AG10803 (cell line): ENCODE measurements at places on chromosomes 13 and 19.
A peak's percentile ranks its signal among the peaks of the same experiment; 100 is the strongest.

GRCh38 chr13:39417131-39417530 lies 185.9 kb downstream of the LHFPL6 start:
- no peak for DNase-seq

- DNase-seq = no peak
Measured at GRCh38 chr13:48624016-48624415, 29.7 kb upstream of the CYSLTR2 start.

GRCh38 chr19:34430738-34431625 lies 2.8 kb downstream of the UBA2 start:
- peak; percentile 53 for DNase-seq

DNA sequence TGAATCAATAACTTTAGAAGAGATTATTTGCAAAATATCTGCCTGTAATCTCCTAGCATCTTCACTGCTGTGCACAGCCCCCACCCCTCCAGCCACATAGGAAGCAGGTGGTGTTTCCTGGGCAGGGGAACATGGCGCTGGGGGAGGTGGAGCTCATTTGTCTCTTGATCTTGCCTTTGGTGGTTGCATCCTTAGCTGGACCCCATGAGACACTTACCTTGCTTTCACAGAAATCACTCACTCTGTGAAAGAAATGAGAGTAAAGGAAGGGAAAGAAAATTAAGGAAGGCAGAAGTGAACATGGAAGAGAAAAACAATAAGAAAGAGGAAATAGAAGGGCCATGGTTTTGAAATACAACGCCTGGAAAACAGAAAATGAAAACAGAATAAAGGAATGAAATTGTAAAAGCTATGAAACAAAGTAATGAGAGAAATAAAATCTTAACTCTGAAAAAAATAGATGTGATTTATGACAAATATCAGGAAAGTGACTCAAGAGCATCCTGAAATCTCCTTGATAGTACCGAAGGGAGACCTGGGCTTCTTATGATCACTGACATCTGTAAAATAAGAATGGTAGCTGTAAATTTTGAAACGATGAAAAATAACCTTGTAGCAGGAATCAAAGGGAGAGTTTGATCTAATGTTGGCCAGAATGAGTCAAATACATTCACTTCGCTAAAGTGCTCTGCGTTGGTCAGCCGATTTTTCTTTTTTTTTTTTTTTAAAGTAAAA lies 17.2 kb upstream of the RNASEH2B start:
- no peak for DNase-seq

GRCh38 chr19:23769691-23770468 lies 11.2 kb upstream of the ZNF681 start:
- DNase-seq = no peak

GRCh38 chr13:108993346-108993745 lies 363.9 kb downstream of the MYO16 start:
- peak; percentile 42 for DNase-seq

GRCh38 chr19:39193803-39194202 lies 3.0 kb upstream of the NCCRP1 start:
- DNase-seq = no peak

- no peak for DNase-seq
Measured at GRCh38 chr19:6971366-6971765, 49.9 kb downstream of the MBD3L2B start.

DNA sequence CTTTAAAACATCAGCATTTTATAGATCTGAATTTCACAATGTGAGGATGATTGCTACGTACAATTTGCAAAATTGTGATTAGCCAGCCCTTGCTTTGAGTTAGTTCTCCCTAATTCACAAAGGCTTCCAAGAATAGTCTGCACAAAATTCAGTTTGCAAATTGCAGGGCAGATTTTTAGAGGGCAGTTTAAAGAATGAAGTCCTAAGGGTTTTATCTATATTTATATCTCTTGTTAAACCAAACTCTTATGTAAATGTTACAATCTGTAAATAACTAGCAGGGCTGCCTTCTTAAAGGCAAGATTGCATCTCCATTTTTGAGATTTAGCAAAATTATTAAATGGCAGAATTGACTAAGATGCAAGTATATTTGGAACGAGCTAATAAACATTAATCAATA lies 52.8 kb upstream of the ZNF536 start:
- DNase-seq = no peak

DNA sequence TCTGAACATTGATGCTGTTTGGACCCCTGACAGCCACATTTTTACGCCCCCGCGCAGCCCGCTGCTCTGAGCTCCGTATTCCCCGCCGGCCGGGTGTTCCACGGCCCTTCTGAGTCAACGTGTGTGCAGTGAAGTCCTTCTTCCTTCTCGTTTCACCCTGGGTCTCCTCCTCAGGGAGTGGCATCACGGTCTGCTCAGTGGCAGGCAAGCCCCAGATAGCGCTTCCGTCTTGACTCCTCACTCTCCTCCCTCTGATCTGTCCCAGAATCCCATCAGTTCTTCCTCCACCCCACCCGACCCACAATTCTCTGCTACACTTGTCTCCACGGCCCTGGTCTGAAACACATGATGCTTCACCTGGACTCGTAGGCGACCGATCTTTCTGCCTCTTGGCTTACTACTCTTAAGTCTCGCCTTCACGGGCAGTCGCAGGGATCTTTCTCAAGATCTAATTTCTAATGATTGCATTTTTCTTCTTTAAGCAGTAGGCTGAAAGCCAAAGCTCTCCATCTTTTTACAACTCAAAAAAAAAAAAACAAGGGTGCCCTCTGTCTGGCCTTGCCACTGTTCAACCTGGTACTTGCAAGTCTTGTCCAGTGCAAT lies 33.9 kb downstream of the CCNE1 start:
- no peak for DNase-seq

DNA sequence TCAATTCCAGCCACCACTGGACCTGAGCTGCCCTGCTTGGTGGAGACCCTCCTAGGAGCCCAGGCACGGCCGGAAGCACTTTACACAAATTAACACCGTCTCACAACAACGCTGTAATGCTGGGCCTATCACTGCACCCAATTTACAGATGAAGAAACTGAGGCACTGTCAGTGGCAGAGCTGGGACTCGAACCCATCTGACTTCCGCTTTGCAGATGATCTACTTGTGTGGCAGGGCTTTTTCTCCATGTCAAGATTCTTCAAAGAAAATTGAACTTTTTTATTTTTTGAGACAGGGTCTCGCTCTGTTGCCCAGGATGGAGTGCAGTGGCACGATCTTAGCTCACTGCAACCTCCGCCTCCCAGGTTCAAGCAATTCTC lies 33.8 kb downstream of the ZFR2 start:
- DNase-seq = no peak

GRCh38 chr19:34925278-34925855 lies 1.3 kb upstream of the ZNF30 start:
- no peak for DNase-seq

GRCh38 chr13:41639237-41639904 lies 182.0 kb downstream of the RGCC start:
- peak; percentile 20 for DNase-seq

DNA sequence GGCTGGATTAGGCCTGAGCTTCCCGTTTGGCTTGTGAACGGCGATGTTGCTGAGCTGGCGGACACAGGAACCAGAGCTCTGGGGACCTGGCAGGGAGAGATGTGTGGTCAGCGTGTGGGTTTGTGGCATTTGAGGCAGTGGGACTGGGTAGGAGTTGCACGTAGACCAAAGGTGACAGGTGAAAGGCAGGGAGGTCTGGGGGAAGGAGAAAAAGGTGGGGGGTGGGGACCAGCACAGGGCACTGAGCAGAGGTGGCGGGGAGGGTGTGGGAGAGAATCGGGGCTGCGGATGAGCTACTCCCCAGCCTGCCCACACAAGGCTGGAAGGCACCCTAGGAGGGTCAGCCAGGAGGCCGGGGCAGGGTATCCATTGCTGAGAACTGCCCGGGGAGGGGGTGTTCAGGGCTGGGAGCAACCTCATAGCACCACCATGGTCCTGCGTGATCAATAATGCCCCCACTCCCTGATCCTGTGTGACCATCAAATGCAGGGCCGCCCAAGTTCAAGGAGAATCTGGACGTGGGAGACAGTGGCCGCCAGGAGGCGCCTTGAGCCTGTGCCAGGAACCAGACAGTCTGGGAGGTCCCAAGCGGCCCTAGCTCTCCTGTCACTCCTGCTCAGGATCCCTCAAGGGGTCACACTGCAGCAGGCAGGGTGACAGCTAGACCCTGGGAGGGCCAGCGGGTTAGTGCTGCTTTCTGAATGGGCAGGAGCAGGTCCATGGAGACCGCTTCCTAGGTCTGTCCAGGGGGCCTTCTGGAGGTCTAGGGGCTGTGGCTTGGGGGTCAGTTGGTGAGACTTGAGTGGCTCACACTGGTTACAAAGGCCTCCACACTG lies 12.8 kb upstream of the SELENOW start:
- DNase-seq = peak; percentile 41

DNA sequence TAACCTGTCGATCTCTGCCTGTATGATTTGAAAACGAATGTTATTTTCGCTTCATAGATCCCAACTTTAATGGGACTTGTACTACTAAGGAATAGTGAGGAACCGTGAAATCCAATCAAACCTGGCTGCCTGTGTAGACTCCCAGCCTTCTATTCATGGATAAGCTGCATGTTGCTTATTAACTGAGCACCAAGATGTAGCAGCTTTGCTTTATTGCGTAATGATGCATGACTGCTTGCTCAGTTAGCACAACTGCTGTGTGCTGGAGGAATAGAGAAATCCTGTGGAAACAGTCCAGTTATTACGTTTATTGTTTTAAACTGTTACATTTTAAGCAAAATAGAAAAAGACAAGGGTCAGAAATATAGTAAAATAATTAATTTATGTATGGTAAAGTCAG lies 108.2 kb downstream of the SHISA2 start:
- DNase-seq = peak; percentile 38

- no peak for DNase-seq
Measured at GRCh38 chr19:49196527-49197240, 39.1 kb downstream of the TRPM4 start.

DNA sequence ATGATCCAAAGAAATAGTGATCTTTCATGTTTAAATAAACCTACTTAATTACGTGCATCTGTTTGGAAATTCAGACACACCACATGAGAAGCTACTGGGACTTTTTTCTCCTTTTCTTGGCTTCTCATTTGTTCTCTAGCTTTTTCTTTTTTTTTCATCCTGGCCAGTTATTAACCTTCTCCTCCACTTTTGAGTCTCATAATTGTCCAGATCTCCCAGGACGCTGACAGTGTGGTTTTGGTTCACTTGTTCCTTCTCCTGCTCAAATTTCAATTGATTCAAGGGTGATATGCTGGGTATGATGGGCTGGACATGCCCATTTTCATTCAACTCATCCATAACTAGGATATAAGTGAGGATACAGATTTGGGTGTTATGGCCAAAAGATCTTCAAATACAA lies 152.3 kb downstream of the TM9SF2 start:
- no peak for DNase-seq

- DNase-seq = peak; percentile 38
Measured at GRCh38 chr19:48393559-48394330, at the start of gene GRIN2D. TSS of gene GRIN2D (plus strand) at chr19:48393668. CDS start at chr19:48398393, 4,725 bp downstream.

- DNase-seq = peak; percentile 75
Measured at GRCh38 chr13:113562085-113562749, 22.3 kb upstream of the TFDP1 start.

DNA sequence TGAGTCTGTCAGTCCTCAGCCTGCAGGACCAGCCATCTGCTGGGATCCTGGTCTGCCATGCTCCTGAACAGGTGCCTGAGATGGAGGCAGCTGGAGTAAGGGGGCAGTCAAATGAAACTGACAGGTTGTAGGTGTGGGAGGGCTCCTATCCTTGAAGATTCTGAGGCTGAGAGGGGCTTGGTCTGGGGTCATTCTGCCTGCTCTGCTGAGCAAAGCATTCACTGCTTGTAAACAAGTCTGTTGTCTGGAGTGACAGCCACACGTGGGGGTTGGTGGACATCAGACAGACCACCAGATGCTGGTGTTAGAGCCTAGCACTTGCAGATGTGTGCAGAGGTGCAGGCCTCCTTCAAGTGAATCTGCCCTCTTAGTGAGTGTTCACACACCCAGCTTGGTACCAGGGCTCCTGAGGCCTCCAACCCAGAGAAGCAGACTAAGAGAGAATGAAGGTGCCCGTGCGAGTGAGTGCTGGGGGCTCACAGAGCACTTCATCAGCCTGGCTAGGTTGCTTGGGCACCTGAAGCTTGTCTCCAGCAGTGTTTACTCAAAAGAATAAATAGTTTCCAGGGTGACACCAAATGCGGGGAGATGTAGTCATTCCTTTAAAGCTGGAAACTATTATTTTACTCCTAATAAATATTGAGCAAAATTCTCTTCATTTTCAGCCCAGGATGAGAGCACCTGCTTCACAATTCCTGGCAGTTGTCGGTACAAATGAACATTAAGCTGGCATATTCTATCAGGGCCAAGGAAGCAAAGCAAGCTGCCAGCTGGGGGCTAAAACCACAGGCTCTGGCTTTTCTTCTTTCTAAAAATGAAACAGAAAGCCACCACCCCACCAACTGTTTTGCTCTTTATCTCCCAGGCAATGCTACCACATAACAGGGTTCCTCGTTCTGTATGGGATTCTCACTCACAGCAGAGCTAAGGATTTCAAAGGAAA lies 82.3 kb downstream of the RNASEH2B start:
- no peak for DNase-seq

DNA sequence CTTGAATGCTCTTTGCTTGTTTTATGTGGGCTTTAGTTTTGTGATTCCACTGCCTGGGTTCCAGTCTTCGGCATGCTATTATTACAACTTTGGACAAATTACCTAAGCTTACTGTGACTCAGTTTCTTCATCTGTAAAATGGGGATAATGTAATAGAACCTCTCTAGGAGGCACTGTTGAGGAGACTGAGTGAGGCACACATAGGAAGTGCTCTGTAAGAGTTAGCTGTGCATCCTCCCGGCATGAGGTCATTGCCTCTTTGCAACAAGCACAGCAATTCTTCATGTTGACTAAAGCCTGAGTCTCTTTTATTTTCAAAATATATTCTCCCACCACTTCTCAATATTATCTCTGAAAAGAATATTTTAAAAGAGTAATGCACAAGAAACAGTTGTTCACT lies 227.4 kb downstream of the DLEU7 start:
- peak; percentile 70 for DNase-seq

DNA sequence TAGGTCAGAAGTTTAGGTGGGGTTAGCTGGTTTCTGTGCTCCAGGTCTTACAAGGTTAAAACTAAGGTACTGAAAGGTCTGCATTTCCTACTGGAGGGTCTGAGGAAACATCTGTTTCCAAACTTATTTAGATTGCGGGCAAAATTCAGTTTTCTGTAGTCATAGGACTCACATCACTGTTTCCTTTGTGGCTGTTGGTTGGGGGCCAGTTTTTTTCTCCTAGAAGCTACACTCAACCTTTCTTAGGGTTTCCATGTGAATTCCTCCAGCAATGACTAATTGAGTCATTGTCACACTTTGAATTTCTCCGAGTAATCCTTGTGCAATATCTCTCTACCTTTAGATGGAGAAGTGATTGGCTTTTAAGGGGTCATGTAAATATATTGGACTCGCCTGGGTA lies 773.4 kb upstream of the SLITRK1 start:
- peak; percentile 21 for DNase-seq

DNA sequence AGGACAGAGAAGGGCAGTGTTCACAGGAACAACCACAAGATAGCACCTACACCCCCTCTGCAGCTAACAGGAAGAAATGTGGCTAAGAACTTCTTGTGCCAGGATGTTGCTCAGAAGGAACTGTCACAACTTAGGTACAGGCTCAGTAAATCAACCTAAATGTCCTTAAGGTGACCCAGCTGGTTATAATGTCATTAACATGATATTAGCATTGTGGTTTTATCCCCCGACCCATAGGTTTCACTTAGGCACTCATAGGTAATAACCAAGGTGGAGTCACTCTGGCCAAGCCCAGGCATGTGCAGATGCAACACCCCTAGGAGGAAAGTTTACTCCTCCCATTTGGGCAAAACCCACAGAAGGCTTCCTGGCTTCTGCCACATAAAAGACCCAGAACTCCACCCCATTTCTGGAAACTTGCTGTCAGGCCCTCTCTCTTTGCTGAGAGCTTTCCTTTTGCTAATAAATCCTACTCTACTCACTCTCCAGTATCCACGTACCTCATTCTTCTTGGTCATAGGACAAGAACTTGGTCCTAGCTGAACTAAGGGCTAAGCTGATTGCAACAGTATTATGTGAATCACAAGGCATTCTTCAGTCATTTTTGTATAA lies 951.3 kb downstream of the SLITRK5 start:
- DNase-seq = no peak
